ENCODE measurements at places on chromosomes 3 and 15.

DNA sequence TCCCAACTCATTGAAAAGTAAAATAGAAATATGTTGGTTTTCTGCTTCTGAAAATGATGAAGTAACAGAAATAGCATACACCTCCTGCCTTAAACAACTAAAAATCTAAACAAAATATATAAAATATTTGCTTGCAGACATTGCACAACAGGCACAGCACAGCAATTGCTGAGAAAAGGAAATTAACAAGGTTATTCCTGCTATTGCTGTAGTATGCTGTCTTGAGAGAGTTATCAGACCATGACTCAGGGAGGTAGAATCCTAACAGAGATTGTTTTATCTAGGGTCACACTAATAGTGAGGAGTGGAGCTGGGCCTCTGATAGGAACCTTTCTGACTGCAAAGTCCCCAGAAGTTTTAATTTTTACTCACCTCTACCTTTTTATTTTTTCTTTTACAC lies 72.6 kb downstream of the ZBTB20 start:
- no peak for DNase-seq

GRCh38 chr3:101632586-101632985 lies 44.3 kb downstream of the ZBTB11 start:
- DNase-seq, result no peak

DNA sequence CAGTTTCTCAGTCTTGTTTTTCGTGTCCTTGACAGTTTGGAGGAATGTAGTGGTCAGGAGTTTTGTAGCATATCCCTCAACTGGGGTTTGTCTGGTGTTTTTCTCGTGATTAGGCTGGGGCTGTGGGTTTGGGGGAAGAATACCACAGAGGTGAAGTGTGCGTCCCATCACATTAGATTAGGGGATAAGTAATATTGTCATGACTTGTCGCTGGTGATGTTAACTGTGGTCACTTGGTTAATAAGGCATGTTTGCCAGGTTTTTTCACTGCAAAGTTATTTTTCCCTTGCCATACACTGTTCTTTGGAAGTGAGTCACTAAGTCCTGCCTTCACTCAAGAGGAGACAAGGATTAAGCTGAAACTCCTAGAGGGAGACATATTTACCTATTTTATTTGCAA lies 39.1 kb downstream of the PAK2 start:
- DNase-seq, result no peak

GRCh38 chr3:10925436-10926255 lies 66.9 kb upstream of the SLC6A1 start:
- DNase-seq, result no peak

DNA sequence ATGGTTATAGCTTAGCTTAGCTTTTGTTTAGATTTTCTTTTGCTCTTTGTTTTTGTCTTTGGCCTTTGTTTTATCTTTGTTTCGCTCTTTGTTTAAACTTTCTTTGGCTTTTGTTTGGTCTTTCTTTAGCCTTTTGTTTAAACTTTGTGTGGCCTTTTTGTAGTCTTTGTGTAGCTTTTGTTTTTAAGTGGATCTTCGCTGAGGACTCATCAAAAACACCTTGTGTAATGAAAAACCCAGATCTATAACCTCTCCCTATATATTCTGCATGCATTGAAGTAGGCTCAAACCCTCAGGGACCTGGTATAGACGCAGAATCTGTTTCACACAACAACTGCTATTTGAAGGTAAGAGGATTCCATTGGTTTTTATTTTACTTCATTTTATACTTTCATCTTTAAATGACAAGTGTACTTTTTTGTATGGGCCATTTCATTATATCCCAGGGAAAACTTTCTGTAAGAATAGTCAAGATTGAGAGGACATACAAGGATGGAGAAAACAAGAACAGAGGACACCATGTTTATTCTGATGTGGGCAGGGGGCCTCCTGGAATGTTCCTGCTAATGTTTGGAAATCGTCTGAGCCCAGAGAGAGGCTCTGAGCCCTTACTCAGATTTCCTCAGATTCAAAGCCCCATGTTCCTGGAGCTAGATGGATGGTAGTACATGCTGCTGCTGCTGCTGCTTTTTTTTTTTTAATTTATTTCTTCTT lies at the start of gene MOBP:
Gene MOBP (plus strand): TSS at position 287 of the 714 bp plus-strand sequence. CDS start 34,390 bp downstream, outside the sequence.
- DNase-seq, result no peak

GRCh38 chr3:77186728-77187127 lies 146.8 kb downstream of the ROBO2 start:
- no peak for DNase-seq

GRCh38 chr15:72503147-72503546 lies 29.0 kb downstream of the ARIH1 start:
- DNase-seq, result no peak

DNA sequence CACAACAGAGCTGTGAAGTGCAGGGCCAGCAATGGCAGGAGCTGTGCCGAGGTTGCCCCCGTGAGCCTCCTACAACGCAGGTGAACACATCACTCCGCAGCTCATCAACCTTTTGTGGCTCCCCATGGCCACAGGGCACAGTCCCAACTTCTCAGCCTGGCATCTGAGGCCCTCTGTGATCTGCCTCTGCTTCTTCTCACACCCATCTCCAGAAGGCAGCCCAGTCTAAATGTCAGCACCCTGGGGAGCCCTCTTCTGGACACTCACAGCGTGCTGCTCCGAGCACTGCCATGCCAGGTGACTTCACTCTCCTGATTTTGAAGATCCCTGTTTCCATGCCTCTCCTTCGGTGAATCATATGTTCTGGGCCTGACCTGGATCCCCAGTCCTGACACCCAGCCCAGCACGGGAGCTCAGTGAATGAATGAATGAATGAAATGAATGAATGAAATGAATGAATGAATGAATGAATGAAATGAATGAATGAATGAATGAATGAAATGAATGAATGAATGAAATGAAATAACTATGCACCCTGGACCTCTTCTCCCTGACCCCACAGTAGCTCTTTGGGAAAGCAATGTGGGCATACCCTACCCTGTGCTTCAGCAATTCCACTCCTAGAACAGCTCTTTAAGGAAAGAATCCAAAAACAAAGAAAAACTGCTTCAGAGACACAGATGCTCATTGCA lies 17.9 kb upstream of the SKIC8 start:
- no peak for DNase-seq

GRCh38 chr15:91021516-91022074 lies 799 bp downstream of the VPS33B start:
- DNase-seq, result no peak

DNA sequence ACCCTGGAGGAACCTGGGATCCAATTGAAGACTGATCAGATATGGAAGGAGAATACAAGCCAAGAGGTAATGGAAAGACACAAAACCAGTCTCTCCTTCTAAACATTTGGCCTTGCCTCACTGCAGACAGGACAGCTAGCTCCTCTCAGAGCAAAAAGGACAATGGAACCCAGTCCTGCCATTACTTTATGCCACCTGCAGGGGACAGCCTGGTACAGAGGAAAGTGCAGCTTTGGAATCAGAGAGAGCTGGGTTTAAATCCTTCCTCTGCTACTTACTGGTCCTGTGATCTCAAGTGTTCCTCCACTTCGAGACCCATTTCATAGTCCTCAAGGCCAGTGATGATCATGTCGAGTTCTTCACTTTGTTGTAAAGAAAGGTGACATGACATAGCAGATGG lies 159.4 kb upstream of the SMAD3 start:
- no peak for DNase-seq

DNA sequence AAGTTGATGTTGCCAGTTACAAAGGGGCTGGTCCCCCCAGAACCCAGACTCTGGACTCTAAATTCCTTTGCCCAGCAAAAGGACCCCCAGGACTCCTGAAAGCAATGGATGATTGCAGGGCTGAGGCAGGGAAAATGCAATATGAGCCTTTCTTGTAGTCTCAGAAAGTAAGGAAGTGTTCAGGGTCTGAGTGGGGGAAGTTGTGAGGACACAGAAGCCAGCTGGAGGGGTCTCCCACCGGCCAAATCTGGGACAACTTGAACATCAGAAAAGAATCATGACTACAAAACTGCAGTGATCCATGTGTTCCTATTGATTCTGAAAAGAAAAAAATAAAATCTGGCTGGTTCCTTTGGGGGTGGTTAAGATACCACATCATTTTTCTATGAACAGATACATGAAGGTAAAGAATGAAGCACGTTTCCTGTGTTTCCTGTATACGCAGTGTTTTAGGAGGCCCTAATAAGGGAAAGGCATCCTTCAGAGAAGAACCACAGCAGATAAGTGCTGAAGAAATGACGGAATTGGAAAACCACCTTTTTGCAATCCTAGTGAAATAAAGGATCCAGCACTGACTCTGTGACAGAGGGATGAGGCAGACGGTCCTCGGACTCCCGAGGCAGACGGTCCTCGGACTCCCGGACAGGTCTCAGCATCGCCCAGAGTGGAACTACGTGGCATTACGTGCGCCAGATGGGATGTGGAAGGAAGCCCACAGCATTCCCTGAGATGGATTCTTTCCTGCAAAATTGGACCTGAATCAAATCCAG lies 22.2 kb upstream of the GRIP2 start:
- no peak for DNase-seq

- no peak for DNase-seq
Measured at GRCh38 chr3:49013113-49013737, 5.2 kb downstream of the DALRD3 start.

- no peak for DNase-seq
Measured at GRCh38 chr3:126113238-126113555, 29.3 kb upstream of the SLC41A3 start.

DNA sequence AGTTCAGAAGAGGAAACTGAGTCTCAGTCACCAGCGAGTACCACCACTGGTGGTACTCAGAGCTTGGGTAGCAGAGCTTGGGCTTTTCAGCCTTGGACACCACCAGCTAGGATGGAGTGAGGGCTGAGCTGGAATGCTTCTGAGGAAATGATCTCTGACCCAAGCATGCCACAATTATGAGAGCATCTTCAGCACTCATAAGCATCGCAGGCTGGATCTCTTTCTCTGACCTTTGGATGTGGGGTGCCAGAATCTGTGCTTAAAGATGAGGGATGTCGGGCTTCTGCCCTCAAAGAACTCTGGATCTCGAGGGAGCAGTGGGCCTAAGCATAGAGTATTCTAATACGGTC lies 36.4 kb downstream of the ZNF710 start:
- DNase-seq, result no peak

DNA sequence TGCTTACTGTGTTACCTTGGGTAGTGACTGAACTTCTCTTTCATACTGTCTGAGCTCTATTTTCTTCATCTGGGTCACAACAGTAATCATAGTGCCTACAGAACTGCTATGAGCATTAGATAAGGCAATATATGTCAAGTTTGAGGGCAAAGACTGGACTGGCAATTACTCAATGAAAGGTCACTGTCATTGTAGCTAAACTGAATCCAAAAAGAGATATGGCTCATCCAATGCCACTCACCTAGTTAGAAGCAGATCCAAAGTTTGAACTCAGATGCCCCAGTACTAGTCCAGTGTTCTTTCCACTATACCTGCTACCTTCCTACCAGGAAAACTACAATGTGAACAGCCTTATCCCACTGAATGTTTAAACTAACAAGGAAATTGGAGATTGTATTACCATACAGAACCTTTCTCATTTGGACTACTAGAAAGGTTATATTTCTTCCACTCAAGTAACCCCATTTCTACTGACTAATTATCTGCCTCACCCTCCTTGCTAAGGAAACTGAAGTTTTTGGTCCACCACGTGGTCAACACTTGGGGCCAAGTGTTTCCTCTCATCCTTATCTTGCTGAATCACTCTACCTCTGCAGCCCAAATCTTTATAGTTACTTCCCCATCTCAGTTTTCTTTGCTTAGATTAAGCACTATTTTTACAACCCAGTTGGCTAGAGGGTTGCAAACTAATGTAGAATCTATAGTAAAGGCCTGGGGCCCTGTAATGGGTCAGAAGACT lies 202.3 kb upstream of the LPP start:
- no peak for DNase-seq

- DNase-seq, result no peak
Measured at GRCh38 chr3:35971686-35972085, 332.4 kb downstream of the ARPP21 start.

GRCh38 chr3:135240426-135240825 lies 445.4 kb downstream of the EPHB1 start:
- no peak for DNase-seq

DNA sequence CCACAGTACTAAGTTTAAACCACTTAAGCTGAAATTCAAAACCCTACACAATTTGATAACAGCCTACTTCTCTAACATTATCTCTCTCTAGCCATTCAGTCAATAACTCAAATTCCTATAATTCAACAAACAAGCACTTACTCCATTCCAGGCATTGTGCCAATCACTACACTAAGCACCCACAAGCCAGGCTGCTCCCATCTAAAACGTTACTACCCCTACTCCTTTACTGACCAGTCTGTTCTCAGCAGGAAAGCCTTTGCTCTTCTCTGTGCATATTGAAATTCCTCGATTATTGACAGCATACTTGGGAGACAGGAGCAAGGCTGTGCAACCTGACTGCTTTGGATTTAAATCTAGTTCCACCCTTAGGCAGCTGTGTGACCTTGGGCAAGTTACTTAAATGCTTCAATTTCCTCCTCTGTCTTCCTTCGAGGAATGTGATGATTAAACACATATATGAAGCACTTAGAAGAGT lies 177.2 kb upstream of the THBS1 start:
- no peak for DNase-seq

DNA sequence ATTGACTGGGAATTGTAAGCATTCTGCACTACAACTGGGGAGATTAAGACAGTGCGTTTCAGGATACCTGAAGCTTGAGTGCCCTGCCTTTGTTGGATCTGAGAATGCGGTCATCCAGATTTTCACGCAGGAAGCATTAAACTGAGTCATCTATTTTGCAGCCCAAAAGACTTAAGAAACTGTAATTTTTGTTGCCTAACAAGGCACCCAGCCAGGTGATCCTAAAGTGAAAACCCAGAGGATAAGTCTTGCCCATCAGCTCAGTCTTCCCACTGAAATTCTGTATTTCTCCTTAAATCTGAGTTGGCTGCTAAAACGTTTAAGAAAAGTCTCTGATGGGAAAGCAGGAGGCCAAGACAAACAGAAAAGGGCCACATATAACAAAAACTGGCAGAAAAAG lies 242.5 kb upstream of the TMCO5A start:
- DNase-seq, result no peak

- DNase-seq, result no peak
Measured at GRCh38 chr3:180762866-180763265, 83.6 kb upstream of the CCDC39 start.

GRCh38 chr3:134552784-134553183 lies 66.9 kb downstream of the CEP63 start:
- no peak for DNase-seq

DNA sequence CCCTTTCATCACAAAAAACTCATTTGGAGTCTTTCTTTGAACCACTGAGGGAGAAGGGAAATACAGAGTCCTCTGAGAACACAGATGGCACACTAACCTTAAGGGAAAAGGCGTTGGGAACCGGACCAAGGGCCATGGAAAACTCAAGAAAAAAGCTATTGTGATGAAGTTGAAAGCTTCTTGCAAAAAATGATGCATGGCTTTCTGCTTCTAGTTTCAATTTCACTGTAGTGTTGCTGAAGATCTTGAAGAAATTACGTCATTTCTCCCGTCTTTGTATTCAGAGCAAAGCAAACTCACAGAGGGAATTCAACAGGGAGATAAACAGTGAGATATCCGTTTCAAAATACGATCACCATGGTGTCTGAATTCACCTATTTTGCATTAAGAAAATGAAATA lies 642.3 kb upstream of the ADAMTS9 start:
- DNase-seq, result no peak

Data from activated CD8-positive, alpha-beta memory T cell treated with anti-CD3 and anti-CD28 coated beads for 48 hours (primary cell).